A549 treated with Mapracorat at 1 μM for 4 hours (cell line): ENCODE measurements at places on chromosomes 2 and 18. TPM values are rescaled to one million over a fixed set of nuclear protein-coding genes. Genes with fewer than 3 reads are reported as not detected.

The SP100 gene
- total RNA-seq = 23.5 to 30.4 TPM (median 27.5 TPM) in 5 replicates

The CAVIN2 gene
- total RNA-seq = 32.3 to 50.6 TPM (median 48.1 TPM) in 5 replicates

The MERTK gene
- total RNA-seq = 1.9 to 3.0 TPM (median 2.0 TPM) in 5 replicates

The SH2D6 gene
- total RNA-seq = 0.56 to 1.8 TPM (median 0.92 TPM) in 5 replicates

The CD8A gene
- 0.30 to 0.60 TPM (median 0.40 TPM) in 5 replicates for total RNA-seq

The LYG1 gene
- total RNA-seq = 0.54 to 1.9 TPM (median 1.1 TPM) in 5 replicates
